D341Med (cell line): ENCODE measurements at places on chromosomes 2 and 18.
A peak's percentile ranks its signal among the peaks of the same experiment; 100 is the strongest.

DNA sequence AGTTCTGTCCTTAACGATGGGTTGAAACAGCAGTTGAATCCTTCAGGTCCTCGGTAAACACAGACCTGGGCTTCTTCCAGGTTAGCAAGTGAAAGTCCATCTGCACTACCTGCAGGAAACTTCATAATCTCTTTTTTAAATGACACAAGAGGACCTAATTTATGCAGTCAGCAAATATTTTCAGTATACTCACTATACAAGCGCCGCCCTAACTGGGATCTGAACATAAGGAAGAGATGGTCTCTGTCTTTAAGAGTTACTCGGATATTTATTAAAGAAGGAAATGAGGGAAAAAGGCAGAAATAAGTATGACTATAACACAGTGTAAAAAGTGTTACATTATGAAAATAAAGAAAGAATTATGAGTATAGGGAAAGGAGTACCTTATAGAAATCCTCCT, 103.3 kb downstream of the NBAS start:
- no peak for DNase-seq

DNA sequence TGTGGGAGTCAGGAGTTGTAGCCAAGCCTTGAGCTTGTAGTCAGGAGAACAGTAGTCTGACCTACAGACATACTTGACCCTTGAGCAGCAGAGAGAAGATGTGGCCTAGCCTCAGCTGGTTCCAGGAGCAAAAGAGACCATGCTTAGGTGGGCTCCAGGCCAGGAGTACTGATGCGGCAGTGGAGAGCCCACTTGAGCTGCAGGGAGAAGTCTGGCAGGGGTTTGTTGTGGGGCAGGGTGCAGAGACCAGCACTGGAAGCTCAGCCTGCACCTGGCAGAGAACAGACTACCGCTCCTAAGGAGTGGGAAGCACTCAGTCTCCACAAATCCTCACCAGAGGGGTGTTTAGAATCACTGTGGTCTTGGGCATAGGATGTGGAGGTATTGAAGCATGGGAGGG, 197.9 kb downstream of the TPGS2 start:
- DNase-seq, result no peak

DNA sequence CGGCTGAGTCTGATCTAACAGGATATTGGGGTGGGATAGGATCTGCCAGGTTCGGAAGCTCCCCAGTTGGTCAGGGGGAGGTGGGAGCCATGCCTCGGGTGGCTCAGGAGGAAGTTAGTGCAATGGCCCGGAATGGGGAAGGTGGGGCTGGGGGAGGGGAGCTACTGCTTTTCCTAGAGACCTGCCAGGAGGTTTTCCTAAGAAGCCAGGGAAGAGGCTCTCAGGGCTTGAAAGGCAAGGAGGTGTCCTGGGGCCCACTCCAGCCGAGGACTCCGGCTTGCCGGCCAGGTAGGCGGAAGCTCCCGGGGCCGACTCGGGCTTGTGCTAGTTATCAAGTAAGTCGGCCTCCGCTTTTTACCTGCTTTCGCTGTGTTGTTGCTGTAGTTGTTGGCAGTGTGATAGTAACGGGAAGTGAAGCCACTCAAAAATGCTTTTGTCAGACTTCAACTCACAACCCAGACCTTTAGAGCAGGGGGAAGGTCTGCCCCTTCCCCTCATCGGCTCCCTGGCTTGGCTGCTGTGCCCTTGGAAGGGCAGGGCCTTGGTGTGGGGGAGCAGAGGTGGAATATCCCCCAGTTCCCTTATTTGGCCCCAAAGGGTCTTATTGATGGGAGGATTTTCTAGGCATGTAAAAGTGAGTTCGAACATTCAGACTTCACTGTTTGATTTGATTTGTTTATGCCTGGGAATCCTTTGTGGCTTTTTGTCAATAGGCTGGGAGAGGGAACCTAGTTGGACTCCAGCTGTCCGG, 5.4 kb downstream of the GDF7 start:
- DNase-seq, result no peak

- no peak for DNase-seq
Measured at GRCh38 chr2:68052717-68053422, 9.9 kb downstream of the C1D start.

DNA sequence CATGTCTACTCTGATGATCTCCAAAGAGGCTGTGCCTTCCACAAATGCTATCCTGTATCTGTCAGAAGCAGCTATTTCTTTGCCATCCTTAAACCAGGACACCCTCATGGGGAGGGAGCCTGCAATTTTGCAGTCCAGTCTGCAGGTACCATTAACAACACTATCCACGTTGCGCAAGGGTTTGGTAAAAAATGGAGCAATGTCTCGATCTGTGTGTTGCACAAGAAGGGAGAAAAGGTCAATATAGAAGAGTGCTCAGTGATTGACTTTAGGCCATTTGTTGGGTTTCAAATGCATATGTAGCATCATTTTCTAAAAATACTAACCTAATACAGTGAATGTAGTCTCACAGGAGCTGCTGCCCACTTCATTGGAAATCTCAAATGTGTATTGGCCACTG, 74.3 kb downstream of the TTN start:
- no peak for DNase-seq

DNA sequence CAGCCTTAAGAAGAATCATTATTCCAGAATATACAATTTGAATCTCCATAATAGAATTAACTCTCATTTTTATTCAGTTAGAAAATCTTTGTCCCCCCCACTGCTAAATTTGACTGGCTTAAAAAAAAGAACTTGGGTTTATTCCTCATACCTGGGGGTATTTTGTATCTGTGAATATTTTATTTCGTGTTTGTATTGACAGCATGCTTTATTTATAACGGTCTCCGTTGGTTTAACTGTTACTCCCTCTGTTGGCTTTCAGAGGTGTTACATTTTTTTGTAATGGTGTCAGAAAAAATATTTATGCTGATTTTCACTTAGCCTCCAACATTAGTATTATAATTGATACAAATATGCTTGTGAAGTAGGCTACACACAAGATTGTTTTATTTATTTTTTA, 109.1 kb downstream of the HAUS1 start:
- DNase-seq, result peak; percentile 62

DNA sequence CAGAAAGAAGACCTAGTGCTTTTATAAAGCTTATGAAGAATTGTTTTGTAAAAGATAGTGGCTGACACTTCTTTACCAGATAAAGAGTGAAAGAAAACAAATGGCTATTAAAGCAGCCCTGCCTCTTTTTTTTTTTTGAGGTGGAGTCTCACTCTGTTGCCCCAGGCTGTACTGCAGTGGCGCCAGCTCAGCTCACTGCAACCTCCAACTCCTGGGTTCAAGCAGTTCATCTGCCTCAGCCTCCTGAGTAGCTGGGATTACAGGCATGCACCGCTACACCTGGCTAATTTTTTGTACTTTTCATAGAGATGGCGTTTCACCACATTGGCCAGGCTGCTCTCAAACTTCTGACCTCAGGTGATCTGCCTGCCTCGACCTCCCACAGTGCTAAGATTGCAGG, 12.9 kb downstream of the ARPC2 start:
- no peak for DNase-seq

DNA sequence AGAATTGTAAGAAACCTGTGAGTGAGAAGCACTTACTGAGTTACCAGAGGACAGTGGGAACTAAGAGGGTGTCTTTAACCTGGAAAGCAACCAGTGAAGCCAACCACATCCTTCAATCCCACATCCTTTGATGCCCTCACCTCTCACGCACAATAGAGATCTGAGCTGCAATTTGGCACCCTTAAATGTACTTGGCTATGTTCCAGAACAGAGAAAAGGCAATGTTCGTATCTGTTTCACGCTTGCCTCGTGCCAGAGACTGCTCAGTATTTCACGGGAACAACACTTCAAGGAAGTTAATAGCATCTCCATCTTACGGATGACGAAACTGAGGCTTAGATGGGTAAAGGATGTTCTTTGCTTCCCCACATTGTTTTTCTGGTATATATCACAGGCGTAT, 167.4 kb downstream of the DPP10 start:
- DNase-seq, result no peak
